ENCODE measurements at places on chromosomes 12 and 14.

GRCh38 chr14:60161196-60162107 lies 3.7 kb downstream of the DHRS7 start:
- no peak for DNase-seq

DNA sequence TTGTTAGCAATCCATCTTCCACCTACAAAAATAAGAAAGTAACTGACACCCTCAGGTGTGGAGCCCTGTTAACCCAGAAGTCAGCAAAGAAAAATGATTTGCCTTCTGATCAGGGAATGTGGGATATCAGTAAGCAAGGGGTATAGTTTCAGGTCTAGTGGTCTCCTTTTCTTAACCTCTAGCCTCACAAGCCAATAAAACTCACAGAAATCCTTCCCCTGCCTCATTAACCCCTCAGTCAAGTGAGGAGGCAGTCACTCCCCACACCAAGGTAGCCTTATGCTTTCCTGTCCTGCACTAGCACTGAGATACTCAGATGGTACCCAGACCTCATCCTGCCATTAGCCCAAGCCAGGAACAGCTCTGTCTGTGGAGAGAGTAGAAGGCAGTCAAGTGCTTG lies 103.4 kb upstream of the VASH1 start:
- no peak for DNase-seq

DNA sequence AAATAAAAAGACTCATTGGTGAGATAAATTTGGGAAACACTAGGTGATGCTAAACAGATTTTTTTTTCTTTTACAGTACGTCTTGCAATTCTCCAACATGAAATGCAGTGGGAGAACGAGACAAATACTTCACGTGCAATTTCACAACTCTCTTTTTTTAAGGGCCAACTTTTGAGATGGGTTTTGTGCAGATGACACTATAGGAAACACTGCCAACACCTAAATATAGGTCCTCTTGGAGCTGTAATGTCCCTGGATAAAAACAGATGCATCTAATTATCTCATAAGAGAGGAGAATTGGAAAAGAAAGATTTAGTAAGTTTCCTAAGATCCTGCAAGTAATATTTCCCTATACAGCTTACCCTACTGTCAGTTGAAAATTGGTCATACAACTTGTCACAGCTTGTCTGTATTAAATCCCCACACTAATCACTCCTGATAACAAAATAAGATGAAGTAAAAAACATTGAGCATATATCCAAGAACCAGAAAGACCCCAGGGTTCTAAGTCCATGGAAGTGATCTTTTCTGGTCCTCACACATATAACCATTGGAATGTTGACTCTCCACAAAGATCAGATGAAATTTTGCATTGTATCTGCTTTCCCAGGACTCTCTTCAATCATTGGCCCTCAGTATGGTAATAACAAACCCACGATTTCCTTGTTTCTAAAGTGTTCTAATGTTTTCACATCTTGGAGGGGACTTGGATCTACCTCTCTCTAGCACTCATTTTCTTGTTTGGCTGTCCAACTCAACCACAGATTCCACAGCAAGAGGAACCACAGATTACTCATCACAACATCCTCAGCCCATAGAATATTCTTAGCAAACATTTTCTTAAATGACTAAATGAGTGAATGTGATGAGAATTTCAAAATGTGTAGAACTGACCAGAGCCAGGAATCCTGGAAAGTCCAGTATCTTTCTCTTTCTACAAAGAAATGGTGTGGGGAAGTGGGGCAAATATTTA lies 769.4 kb upstream of the USP15 start:
- no peak for DNase-seq

GRCh38 chr12:78229591-78230101 lies 399.0 kb downstream of the NAV3 start:
- DNase-seq, result no peak

DNA sequence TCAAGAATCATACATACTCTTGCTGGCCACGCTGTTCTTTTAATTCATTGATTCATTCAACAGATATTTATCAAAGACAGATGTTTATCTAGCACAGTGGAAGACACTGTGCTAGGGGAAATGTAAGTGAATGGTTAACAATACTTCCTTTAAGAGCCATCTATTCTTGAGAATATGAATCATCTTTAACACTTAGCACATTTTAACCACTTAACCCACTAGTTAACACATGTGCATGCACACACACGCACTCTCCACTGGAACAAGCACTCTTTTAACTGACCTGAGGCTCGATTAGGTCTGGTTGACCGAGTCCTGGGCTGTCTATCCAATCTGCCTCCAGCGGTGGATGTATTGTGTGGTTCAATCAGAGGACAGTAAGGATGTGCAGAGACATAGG lies 34.6 kb downstream of the LMNTD1 start:
- DNase-seq, result no peak

- DNase-seq, result no peak
Observed at GRCh38 chr12:2335109-2335508, 282.3 kb downstream of the CACNA1C start.

Data from activated CD4-positive, alpha-beta T cell treated with anti-CD3 and anti-CD28 coated beads for 1 hour (primary cell).